Head of caudate nucleus (tissue), 42 donors: ENCODE measurements at places on chromosomes 12 and 14.

- no peak for DNase-seq
Observed at GRCh38 chr14:23060536-23061260, 3.4 kb upstream of the CDH24 start.

DNA sequence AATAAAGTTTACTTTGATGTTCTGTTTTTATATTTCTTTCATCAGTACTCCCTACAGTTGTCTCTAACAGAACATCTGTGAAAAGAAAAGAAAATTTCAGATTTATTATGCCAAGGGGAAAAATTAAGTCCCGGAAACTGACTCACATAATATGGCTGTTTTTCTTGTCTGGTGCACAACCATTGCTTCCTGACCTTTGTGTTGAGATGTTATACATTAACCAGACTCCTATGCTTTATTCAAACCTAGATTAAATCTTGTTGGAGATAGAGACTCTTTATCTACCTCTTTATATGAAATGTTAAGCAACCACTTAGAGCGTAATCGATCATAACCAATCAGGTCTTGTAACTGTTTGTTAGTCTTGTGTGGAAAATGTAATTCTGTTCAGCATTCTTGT, 37.6 kb upstream of the BICD1 start:
- DNase-seq: no peak

DNA sequence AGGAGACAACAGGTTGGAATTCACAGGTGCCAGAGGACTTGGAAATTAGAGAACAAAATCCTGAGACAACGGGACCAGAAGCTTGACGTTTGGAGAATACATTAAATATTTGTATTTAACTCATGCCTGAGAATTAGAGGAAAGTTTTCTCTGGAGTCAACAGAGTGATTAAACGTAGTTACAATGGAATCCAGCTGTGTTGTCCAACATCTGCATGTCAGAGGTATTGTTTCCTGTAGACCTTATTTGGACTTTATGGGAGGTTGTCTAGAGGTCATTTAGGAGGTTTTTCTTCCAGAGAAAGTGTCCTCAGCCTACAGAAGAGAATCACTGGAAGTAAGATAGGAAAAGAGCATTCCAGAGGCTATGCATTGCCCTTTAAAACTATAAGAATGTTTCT, 45.1 kb upstream of the RERGL start:
- no peak for DNase-seq

GRCh38 chr14:34387974-34388516, 74.0 kb downstream of the SPTSSA start:
- DNase-seq: no peak

DNA sequence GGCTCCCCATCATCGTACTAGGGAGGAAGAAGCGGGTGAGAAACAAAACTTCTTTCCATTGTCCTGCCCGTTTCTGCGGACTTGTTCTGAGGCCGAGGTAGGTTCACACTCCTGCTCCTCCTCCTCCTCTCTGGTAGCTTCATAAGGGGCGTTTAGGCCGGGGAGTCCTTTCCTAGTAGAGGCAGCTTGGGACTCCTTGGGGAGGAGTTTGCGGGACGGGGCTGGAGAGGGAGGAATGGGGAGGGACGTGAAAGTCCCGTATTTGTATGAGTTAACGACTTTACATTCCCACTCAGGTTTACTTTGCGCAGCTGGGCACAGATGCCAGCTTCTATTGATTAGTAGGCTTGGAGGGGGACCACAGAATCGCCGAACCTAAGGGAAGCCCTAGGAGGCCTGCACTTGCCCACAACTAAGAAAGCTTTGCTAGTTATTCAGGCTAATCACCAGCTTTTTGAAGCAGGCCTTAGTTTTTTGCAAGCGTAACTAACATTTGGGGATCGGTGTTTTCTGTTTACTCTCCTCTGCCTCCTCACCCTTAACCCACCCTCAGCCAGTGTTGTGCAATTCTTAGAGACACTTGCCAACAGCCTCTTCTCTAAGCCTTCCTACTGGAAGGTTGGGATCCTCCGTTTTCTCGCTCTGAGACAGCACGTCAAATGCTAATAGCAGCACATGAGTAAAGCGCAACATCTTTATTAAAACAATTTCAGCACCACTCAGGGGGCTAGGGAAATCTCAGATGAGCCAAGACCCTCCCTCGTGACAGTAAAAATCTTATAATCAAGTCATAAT, 499 bp downstream of the RNASE4 start:
- no peak for DNase-seq

DNA sequence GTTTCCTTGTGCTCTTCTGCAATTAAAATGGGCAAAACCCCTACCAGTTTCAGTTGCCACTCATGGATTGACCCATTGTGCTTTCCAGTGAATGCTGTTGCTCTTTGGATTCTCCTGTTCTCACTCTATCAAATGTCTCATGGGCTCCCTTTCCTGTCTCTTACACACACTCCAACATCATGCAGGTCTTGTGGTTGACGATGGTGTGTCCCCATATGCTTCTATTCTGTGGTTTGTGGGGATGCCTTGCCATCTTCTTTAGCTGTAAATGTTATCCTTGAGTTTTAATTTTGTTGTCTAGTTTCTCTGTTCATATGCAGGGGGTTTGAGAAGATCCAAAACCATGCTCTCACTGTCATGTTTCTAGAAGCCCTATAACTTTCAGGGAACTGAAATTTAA, 31.9 kb upstream of the FBXO34 start:
- no peak for DNase-seq

- DNase-seq: no peak
Observed at GRCh38 chr12:103924761-103925641, 5.2 kb upstream of the HSP90B1 start.

DNA sequence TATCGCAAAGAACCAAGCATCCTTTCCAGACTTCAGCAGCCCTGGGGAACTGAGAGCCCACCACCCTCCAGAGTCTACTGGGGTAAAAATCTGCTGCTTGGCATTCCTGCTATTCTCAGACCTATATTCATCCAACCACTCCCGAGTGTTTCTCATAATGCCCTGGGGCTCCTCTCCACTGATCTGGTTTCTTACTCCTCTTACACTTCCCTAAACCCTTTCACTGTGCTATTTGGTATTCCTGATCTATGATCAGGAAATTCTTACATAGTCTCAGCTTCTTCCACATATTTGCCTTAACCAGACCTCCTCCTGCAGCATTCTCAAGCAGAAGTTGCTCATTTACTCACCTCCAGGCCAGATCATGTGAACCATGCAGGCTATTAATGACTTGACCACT, 82.4 kb downstream of the SYT10 start:
- no peak for DNase-seq

GRCh38 chr14:58808828-58809227, 171.1 kb downstream of the DACT1 start:
- DNase-seq: no peak

- DNase-seq: peak; percentile 32
Observed at GRCh38 chr14:64541261-64541971, 875 bp downstream of the HSPA2 start.

- DNase-seq: peak; percentile 71
Observed at GRCh38 chr14:75982266-75983018, 647 bp upstream of the TGFB3 start.

- DNase-seq: no peak
Observed at GRCh38 chr12:26034371-26035142, 76.1 kb downstream of the RASSF8 start.

DNA sequence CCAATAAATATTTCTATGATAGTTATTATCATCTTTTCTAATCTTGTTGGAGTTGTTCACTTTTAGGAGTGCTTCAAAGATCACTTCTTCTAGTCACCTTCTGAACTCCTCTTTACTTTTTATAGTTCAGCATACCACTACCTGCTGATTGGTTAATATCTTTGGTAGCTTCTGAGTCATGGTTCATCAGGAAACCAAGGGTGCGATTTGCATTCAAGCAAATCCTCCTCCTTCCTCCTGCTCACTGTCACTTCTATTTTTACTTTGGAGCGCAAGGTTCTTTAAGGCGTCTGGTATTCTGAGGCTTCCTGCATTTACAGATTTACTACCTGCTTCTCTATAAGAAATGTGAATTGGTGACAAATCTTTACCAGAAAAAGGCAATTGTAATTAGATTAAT, 24.0 kb downstream of the SYT1 start:
- DNase-seq: peak; percentile 46

GRCh38 chr14:69650948-69651369, 39.6 kb downstream of the SUSD6 start:
- no peak for DNase-seq

GRCh38 chr14:69107407-69108003, 45.4 kb downstream of the DCAF5 start:
- peak; percentile 32 for DNase-seq
